ENCODE measurements at places on chromosomes 3 and 15.

GRCh38 chr3:139202226-139202958, 141.4 kb upstream of the MRPS22 start:
- DNase-seq: no peak

DNA sequence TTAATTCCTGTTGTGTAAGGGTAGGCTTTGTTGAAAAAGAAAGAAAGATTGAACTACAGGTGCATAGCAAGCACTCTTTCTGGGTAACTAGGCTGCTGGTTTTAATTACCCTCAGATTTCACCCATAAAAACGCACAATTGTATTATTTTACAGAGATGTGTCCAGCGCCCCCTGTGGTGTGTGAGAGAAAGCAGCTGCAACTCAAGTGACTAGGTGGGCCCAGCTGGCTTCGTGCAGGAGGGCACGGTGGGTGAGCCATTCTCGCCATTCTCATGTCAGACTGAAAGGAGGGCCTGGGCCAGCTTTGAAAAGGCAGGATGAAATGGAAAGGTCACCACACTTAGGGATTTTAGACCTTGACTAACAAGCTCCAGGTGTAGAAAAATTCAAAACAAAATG, 122.6 kb downstream of the LRIG1 start:
- DNase-seq: peak; percentile 55

DNA sequence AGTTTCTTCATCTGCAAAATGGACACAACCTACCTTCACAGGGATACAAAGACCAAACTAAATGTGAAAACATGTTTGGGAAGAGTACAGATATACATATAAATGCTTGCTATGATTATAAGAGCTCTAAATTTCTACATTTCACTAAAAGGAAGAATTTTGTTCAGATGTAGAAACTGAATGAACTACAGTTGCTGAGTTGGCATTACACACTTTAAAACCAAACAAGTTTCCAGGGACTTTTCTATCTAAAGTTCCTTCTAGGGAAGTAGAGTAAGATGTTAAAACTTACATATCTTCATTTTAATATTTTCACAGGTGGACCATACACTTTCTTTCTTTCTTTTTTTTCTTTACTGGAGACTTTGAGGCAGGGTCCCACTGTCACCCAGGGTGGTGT, 4.6 kb downstream of the AAGAB start:
- DNase-seq: no peak

DNA sequence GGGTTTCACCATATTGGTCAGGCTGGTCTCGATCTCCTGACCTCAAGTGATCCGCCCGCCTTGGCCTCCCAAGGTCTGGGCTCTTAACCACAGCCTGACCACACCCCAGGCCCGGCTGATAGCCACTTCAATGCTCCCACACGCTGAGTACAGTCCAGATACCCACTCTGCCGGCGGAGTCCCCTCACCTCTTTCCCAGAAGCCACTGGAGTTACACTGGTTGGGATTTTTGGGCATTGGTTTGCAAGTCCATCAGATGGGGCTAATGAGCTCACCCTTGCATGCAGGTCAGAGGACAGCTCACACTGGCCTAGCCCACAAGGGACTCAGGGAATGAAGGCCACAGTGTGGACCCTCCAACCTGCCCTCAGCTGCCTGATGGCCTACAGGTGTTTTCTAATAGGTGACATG, 60.1 kb downstream of the IQSEC1 start:
- DNase-seq: no peak

DNA sequence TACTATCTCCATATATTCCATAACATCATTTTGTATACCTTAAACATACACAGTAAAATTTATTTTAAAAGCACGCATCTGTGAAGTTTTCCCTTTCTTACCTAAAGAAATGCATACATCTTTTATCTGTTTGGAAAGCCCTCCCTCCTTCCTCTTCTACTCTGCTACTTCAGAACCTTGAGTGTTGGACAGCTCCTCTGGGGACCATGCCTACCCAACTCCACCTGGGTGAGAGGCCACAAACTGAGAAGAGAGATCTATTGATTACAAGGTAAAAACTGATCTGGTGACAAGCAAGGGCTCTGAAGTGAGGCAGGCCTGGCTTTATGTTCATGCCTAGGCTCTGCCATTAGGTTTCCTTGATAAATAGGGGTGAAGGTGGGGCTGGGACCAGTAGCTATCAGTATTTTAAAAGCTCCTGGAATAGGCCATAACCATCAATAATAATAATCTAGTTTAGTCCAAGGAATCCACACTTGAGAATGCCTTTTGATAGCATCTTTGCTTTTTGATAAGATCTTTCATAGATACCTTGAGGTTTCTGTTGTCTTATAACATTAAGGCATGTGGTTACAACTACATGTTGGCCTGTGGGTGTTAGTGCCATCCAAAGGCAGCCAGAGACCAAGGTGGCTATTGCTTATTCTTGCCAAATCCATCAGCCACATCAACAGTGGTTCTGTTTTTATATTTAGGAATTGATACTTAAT, 148.8 kb downstream of the KCNMB2 start:
- DNase-seq: no peak

Measured in activated CD4-positive, alpha-beta T cell treated with anti-CD3 and anti-CD28 coated beads, Interleukin-2, amount 50 U/mL, for 1 hour (primary cell).